Right ventricle myocardium inferior (tissue), 1 donor: ENCODE measurements at places on chromosomes 11 and 22. TPM values are rescaled to one million over a fixed set of nuclear protein-coding genes. Genes with fewer than 3 reads are reported as not detected.

JOSD1 gene
- total RNA-seq = 17.5 TPM

- DNase-seq = no peak
Observed at GRCh38 chr11:1076061-1076665, 1.5 kb downstream of the MUC2 start.

DNA sequence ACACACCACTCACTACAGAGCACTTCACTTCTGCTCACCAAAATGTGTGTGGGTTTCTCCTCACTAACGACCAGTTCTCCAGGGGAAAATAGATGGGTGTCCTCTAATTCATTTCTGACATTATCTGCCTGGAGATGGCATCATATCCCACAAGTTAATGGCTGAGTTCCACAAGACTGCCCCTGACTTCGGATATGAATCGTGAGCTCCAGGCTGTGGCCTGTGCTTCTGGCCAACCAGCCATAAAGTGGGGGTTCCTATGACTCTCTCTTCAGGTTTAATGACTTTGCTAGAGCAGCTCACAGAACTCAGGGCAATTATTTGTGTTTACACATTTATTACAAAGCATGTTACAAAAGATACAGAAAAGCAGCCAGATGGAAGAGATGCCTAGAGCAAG, 113.0 kb upstream of the SYT13 start:
- DNase-seq = no peak

DNA sequence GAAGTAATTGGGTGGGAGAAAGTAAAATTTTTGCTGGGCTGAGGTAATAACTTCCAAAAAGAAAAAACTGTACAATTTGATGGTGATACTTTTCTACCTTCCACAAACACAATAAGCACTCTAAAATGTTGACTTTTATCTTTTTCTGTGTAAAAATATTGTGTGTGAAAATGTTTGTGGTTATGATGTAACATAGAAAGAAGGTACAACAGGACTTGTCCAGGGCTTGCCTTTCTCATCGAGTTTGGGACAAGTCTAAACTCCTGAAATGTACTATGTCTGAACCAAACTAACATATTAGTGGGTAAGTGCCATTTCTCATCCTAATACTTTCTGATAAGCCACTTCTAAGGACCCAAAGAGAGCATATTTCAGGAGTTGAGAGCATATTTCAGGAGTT, 174.2 kb upstream of the PDGFD start:
- no peak for DNase-seq

DNA sequence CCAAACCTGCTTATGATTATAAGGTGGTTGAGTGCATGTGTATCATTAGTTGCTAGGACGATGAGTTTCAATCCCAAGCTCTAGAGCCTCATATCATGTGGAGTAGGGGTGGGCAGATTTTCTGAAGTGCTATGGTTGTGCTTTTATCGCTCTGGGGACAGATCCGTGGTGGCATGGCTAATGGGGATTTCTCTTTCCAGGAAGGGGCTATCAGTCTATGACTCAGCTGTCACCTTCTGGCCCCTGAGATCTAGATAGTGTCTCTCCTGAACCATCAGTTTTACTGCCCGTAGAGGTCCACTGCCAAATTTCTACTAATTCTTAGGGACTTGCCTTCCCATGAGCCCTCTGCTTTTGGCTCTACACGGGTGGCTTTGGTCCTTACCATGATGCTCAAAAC, 51.8 kb downstream of the FDX1 start:
- DNase-seq = no peak

GDPD5 gene
- 7.7 TPM for total RNA-seq

DNA sequence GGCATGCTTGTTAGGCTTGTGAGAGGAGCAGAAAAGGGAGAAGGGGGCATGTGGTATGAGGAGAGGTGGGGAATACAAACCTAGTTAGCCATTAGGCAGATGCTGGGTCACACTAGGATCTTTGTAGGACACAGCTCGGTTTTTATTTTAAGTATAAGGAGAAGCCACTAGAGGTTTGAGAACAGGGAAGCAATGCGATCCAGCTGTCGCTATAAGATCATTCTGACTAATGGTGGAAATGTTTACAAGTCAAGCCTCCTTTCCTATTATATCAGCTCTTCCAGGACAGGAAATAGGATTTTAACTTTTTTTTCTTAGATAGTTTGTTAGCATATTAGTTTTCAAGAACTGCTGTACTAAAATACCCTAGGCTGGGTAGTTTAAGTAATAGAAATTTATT, 609.9 kb downstream of the INSC start:
- DNase-seq = no peak

DNA sequence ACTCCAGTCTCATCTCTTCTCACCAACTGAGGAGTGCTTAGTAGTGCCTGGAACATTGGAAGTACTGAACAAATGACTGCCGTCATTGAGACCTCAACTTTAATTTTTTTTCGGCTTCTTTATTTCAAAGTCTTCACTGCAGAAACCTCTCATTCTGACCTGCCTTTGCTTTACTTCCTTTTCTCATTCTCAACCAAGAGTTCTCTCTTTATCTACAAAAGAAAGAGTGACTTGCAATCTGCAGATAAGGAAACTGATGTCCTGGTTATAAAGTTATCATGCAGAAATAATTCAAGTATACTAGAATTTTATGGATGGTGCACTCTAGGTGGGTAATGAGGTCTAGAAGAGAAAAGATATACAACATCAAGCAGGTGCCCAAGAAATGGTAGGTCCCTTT, 1.2 kb upstream of the EED start:
- no peak for DNase-seq

GRCh38 chr11:63491636-63492372, 837 bp upstream of the PLAAT5 start:
- no peak for DNase-seq

GRCh38 chr22:20727118-20728015, 46.5 kb upstream of the SERPIND1 start:
- DNase-seq = no peak

- DNase-seq = no peak
Observed at GRCh38 chr22:39251762-39252460, 7.1 kb upstream of the PDGFB start.

GRCh38 chr11:1765871-1766718, 2.4 kb upstream of the CTSD start:
- peak; percentile 46 for DNase-seq

CARD10 gene
- total RNA-seq = 10.3 TPM

- DNase-seq = no peak
Observed at GRCh38 chr11:35859301-35859700, 84.6 kb upstream of the LDLRAD3 start.

GRCh38 chr11:57219021-57219627, 17.9 kb downstream of the APLNR start:
- DNase-seq = no peak

- no peak for DNase-seq
Observed at GRCh38 chr22:46002757-46003270, 25.9 kb upstream of the WNT7B start.

DNA sequence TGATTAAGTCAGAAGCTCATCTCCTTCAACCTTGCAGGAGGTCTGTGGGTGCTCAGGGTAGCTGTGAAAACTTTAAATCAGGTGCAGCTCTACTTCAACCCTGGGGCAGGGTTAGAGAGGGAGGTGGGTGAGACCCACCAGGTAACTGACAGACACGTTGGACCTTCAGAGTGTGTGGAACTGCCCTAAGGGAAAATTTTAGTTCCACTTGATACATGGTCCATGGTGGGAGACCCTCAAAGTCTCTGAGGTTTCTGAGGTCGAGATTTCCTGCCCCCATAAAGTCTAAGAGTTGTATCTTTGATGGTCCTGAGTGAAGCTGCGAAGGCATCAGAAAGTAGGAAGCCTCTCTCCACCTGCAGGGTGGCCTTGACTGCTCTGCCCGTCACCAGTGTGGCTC, 23.9 kb upstream of the NNMT start:
- no peak for DNase-seq

GRCh38 chr11:14445542-14446530, 53.8 kb downstream of the COPB1 start:
- DNase-seq = no peak

DNA sequence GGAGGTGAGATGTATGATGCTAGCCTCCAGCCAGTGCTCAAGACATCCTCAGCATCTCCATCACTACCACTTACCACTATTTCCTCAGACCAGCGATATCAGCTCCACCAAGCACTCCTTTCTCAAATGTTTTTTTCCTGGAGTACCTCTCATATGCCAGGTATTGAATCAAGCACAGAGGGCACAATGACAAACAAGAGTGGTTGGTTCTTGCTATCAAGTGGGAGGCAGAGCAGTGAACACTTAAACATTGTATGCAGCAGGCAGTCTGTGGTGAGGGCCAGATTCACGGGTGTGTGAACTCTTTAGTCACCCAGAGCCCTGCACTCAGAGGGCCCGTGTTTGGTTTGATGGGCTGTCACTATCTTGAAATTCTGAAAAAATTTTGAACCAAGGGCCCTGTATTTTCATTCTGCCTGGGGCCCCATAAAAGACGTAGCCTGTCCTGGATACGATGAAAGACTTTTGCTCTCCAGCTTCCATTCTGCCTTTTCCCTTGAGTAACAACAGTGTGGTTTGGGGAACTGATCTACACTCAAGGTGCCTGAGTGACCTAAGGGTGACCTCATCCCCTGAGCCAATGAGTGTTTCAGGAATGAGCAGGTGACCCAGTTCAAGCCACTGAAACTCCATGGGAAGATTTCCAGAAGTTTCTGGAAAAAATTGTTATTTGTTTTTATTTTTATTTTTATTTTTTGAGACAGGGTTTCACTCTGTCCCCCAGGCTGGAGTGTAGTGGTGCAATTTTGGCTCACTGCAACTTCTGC, 348.4 kb upstream of the NARS2 start:
- DNase-seq = no peak

DNA sequence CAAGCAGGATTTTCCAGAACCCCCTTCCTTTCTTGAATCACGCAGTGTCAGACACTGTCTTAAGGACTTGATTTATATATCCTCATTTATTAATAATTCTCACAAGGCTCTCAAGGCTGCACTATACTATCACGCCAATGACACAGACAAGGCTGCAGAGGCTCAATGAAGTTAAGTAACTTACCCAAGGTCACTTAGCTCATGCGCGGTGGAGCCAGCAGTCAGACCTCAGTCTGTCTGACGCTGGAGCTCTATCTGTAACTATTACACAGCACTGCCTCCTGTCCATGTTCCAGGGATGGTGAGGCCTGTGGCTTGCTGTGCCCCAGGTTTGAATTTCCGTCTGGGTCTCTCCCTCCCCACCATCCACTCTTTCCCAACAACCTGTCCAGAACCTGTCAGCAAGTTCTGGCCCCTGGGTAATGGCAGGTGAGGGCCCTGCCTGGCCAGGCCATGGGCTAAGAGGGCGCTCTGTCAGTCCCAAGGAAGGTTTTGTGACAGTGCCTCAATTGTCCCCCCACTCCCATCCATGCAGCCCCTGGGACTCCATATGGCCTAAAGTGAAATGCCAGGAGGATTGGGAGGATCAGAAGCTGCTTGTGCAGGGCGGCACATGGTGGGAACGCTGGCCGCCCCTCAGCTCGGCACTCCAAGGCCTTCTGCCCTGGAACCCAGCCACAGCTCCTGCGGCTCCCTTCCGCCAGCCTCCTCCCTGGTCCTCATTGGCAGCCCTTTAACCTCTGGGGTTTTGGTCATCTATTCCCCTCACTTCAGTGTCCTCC, 8.6 kb downstream of the KCNC1 start:
- DNase-seq = peak; percentile 34

KCNJ11 gene
- total RNA-seq = 23.5 TPM

DNA sequence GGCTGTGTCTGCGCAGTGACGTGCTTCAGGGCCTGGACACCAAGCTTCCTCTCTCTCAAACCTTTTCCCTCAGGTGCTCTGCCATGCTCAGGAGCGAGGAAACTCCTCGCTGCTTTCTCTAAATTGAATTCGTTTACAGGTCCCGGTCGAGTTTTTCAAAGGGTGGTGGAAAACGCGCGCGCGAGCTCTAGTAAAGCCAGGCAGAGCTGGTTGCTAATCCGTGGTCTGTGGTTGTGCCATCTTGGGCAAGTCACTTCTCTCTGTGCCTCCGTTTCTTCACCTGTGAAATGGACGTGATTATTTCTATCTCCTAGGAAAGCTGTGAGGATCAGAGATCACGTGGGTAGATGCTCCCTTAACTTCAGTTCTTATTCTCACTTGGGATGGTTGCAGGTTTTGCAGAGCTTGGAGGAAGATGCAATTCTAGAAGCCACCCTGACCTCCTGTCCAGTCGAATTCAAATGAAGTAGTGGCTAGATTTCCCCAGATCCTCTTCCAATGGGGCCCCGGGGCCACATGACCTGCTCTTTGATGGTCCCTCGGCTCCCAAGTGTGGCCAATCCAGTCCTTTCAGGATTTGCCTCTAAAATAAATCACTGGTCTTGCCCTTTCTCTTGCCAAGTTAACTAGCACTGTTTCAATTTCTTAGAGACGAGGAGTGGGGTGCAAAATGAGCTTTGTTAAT, 10.5 kb upstream of the ALX4 start:
- DNase-seq = no peak

- DNase-seq = no peak
Observed at GRCh38 chr11:64407630-64408029, 48.7 kb downstream of the RPS6KA4 start.

DNA sequence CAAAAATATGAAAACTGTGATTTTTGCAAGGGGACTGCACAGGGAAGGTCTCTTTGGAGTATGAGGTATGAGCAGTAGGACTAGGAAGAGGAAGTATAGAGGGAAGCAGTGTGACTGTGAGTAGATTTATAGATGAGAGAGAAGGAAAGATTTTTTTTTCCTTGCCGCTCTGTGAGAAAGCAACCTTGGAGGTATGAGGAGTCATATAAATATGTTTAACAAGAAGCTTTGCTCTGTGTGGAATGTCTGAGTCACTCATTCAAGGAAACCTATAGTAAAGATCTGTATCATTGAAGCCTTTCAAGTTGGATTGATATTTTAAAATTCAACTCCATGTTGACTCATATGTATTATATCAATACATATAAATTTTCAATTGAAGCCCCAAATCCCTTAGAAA, 26.2 kb downstream of the DNHD1 start:
- DNase-seq = no peak

DNA sequence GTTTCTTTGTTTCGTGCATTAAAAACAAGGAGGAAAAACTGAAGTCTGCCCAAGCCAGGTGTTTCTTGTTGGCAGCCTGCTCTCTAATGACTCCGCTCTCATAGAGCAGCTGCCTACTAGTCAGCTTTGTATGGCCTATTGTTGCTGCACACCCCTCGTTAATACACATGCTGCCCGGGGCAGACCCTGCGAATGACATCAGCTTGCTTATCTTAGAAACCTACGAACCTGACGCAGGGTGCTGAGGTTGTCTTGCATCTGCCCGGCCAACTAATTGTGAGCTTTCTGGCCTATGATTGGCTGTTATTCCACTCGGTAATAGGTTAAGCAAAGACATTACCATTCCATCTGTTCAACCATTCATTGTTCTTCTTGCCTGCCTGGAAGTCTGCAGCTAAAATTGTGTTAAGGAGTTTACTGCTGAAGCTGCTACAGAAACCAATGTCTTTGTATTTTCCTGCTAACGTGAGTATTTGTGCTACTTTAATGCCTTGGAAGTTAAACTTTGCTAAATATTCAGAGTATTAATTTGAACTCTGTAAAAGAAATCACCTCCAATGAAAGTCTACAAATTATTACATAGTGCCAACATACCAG, 37.5 kb downstream of the ZC3H12C start:
- no peak for DNase-seq

- no peak for DNase-seq
Observed at GRCh38 chr22:28232204-28232603, 313.1 kb upstream of the PITPNB start.

GRCh38 chr11:130706572-130706971, 209.7 kb downstream of the SNX19 start:
- no peak for DNase-seq
